CD8-positive, alpha-beta memory T cell (primary cell): ENCODE measurements at places on chromosomes 7 and 10.

GRCh38 chr10:71252220-71252619, 39.9 kb downstream of the UNC5B start:
- no peak for DNase-seq

GRCh38 chr7:26398756-26399509, 107.3 kb downstream of the SNX10 start:
- no peak for DNase-seq

- no peak for DNase-seq
Observed at GRCh38 chr10:114665406-114665805, 7.3 kb upstream of the ABLIM1 start.

DNA sequence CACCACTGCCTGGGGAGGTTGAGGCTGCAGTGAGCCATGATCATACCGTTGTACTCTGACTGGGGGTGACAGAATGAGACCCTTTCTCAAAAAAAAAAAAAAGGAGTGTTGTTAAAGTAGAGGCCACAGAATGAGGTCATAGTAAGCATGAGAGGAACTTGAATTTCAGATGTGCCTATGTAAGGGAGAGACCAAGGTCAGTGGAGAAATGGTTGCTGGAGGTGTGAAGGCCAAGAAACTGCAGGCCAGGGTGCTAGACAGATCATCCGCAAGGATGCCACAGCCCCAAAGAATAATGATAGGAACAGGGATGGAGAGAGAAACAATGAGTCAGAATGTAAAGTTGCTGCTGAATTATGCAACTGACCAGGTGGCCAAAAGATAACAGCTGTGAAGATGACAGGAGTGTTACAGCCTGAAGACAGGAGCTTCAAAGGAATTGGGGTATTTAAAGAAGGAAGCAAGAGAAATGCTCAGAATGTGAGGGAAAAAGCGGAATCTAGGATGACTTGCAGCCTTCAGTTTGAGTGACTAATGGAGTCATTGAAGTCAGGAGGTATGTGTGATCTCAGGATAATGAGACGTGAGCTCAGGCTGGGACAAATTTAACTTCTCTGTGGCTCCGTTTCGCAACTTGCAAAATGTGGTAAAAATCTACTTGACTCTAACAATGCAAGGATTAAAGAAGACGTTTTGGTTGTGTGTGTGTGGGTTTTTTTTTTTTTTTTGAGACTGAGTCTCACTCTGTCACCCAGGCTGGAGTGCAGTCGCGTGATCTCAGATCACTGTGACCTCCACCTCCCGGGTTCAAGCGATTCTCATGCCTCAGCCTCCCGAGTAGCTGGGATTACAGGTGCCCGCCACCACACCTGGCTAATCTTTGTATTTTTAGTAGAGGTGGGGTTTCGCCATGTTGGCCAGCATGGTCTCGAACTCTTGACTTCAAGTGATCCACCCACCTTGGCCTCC, 22.2 kb downstream of the TYW1B start:
- DNase-seq = no peak

DNA sequence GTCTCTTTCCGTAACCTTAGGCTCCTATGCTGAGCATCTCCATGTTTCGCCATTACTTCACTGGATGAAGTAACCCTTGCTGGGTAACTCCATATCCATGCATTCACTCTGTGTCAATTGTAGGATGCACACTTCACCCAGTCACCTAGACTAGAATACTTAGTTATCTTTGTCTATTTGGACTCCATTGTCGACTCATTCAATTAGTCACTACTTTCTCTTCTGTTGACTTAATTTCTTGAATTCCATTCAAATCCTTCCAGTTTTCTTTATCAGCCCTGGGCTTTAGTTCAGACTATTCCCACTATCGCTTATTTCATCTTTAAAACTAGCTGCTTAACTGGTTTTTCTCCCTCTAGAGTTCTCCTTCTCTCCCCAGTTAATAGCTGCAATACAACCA, 111.3 kb upstream of the TNS3 start:
- no peak for DNase-seq

- no peak for DNase-seq
Observed at GRCh38 chr7:134602881-134603451, 43.7 kb upstream of the BPGM start.

DNA sequence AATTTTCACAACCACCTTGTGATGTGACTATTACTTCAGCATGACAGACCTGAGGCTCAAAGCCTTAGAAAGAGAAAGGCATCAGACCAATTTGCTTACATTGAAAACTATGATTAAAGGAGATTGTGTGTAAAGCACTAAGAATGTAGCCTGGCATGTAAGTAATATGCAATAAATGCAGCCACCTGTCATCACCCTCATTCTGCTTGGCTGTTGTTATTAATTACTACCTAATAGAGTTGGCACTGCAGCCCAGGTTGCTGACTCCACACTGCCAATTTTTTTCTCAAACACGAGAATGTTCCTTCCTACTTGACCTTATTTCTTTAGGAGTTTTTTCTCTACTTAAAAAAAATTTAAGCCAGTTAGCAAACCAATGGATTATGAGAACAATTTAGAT, 61.2 kb upstream of the NPVF start:
- no peak for DNase-seq

DNA sequence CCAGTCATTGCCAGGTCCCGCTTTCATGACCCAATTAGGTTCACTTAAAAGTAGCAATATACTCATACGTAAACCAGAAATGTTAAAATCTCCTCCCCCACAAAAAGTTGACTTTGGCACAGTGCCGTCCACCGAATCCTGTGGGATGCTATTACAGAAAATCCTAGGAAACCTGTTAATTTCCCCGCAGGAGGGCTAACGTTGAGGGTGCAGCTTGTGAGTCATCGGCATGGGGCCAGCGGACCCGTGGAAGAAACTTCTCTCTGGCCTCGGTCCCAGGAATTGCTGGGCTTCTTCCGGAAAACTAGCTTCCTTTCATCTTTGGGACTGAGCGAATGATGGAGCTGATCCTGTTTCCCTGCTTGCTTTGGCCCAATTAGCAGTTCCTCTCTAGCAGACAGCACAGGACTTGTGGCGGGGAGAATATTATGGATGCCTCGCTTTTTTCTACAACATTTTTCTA, 13.5 kb downstream of the CRYGN start:
- no peak for DNase-seq

- no peak for DNase-seq
Observed at GRCh38 chr10:132036153-132036886, 29.4 kb upstream of the JAKMIP3 start.

DNA sequence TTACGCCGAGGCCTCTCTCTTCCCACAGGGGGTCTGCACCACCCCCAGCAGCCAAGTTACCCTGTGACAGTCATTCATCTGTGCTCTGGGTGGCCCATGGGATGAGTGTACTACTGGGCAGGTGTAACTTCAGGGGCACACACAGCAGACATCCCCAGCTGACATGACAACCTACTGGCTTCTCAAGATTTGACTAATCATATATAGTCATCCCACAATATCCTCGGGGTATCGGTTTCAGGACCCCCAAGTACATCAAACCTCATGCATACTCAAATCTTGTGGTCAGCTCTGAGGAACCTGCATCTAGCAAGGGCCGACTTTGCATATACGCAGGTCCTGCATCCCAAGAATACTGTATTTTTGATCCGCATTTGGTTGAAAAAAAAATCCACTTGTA, 336.9 kb upstream of the C7orf33 start:
- no peak for DNase-seq

GRCh38 chr7:108660465-108660864, 90.8 kb downstream of the DNAJB9 start:
- no peak for DNase-seq

DNA sequence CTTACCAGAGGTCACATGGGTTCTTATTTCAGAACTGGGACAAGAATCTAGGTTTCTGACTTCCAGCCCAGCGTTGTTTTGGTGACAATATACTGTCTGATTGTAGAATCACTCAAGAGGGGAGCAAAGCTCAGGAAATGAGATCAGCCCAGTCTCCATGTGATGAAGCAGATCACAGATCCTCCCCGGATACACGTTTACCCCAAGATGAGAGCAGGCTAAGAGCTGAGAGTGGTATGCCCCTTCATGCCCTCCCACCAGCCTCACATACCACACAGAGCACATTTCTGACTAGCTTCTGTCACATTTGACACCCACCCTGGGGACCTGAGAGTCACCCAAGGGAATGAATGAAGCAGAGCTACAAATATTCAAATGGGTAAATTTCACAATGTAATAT, 27.1 kb upstream of the PRKCQ start:
- peak; percentile 84 for DNase-seq
